ENCODE measurements at places on chromosomes 2 and 18.

GRCh38 chr18:13258921-13259320 lies 40.4 kb downstream of the LDLRAD4 start:
- no peak for DNase-seq

DNA sequence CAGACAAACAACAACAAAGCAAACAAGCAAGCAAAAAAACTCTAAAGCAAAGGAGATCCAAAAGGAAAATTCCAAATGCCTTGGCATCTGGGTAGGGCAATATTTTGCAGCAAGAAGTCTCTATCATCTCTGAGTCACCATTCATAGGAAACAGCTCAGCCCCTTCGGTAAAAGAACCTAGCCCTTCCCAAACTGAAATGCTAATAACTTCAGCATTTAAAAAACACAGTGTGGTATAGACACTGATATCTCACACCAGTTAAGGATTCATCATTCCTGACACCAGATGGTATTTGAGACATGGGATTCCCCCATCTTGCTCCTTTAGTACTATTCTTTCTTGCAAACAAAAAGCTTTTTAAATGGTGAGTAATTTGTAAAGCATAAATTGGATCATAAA lies 491.8 kb downstream of the TXNL1 start:
- DNase-seq, result no peak

DNA sequence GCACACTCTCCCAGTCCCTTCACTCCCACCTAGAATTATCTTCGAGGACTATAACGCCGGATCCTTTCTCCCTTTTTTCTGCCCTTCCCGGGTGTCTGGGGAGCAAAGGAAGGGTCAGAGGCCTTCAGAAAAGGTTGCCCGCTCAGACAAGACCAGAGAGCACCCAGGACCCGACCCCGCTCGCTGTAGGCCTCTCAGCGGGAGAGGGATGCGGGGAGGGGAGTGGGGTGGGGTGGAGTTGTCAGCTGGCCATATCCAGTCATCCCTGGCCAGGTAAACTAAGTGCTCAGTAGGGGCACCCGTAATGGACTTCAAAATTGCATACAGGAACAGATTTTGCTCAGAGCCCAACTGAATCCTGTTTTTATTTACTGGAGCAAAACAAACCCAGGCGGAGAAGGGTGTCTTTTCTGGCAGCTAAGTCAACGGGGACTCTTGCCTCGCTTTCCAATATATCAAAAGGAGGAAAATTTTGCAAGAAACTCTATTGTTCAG lies 65.0 kb downstream of the NOL4 start:
- no peak for DNase-seq

GRCh38 chr2:201974171-201975100 lies 59.2 kb upstream of the FZD7 start:
- no peak for DNase-seq

DNA sequence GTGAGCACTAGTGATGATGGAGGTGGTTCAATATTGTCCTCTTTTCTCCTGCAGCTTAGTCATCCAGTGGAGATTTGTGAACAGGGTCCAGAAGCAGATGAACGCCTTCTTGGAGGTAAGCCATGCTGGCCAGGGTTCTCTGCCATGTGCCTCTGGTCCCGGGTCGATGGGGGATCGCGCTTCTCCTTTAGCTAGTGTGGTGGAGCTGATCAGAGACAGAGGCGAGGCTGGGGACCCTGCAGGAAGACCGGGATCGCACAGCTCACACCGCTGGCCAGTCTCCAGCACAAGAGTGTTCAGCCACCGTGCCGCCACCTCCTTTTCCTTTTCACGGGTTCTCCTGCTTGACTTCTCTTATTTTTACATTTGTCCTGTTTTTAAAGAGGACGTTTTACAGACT lies 243.4 kb downstream of the ALPK2 start:
- DNase-seq, result no peak

Data from stimulated activated CD4-positive, alpha-beta T cell treated with anti-CD3 and anti-CD28 coated beads, Interleukin-2, amount 100 ng/mL, for 48 hours (primary cell).